ENCODE measurements at places on chromosomes 1 and 21.

- DNase-seq: no peak
These were observed 108.2 kb downstream of the DIRAS3 start for GRCh38 chr1:67942274-67942673.

DNA sequence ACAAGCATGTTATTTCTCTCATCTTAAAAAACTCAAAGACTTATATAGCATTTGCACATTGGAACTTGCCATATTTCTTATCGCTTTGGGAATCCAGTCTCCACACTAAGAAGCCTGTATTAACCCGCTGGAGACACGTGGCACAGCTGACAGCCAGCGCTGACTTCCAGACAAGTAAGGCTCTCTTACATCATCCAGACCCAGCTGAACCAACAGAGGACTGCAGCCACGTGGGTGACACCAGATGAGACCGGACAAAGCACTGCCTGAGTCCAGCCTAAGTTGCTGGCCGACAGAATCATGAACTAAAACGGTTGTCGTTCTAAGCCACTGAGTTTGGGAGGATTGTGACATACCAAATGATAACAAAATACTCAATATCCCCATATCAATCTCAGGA is 6.3 kb upstream of the CD247 start:
- DNase-seq: no peak

DNA sequence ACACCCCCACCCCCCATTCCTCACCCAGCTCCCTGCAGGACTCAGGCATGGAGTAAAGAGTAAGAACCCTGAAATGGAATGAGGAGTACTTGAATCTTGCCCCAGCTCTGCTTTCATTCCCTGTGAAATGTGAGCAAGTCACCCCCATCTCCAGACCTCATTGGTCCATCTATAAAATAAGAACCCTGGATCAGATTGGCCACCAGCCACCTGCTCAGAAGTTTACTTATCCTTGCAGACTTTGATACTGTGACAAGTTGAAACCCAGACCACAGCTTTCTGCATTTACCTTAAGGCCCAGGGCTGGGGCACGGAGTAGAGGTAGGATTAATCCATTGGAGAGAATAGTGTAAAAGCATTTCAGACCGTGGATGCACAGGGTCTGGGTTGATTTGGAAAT is 2.2 kb downstream of the KISS1 start:
- DNase-seq: no peak

GRCh38 chr1:26189751-26190275 is 589 bp upstream of the CATSPER4 start:
- DNase-seq: no peak

- DNase-seq: no peak
These were observed 108.0 kb upstream of the KCTD3 start for GRCh38 chr1:215459136-215459535.

- peak; percentile 91 for DNase-seq
These were observed 20.9 kb upstream of the VPS13D start for GRCh38 chr1:12208764-12209494.

DNA sequence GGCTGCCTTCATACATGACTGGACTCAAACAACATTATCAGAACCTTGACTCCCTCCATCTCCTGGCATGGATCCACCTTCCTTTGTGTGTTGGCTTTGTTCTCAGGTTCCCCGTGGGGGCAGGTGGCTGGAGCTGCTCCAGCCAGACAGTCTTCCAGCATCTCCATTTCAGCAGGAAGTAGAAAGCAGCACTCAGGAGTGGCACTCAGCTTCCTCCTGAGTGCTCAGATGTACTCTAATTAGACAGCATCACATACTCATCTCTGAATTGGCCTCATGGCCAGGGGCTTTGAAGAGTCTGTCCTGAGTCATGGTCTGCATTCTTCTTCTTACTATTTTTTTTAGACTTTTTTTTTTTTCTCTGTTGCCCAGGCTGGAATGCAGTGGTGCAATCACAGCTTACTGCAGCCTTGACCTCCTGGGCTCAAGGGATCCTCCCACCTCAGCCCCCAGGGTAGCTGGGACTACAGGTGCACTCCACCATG is 27.9 kb downstream of the OVAAL start:
- peak; percentile 39 for DNase-seq

DNA sequence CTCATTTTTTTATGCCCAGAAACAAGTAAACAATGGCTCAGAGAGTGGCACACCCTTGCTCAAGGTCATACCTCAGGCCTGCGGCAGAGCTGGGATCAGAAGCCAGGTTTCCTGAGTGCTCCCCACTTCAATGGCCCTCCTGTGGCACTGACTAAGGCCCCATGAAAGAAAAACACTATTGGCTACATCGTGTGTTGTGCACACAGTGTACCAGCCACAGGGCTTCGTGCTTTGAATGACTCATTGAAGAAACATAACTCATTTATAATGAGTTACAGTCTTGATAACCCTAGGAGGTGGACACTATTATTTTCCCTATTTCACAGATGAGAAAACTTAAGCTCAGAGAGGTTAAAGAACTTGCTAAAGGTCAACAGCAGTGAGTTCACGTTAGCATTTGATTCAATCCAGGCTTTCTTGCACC is 91.2 kb downstream of the TRABD2B start:
- no peak for DNase-seq

- DNase-seq: no peak
These were observed 20.4 kb upstream of the LAMC1 start for GRCh38 chr1:183002797-183003196.

DNA sequence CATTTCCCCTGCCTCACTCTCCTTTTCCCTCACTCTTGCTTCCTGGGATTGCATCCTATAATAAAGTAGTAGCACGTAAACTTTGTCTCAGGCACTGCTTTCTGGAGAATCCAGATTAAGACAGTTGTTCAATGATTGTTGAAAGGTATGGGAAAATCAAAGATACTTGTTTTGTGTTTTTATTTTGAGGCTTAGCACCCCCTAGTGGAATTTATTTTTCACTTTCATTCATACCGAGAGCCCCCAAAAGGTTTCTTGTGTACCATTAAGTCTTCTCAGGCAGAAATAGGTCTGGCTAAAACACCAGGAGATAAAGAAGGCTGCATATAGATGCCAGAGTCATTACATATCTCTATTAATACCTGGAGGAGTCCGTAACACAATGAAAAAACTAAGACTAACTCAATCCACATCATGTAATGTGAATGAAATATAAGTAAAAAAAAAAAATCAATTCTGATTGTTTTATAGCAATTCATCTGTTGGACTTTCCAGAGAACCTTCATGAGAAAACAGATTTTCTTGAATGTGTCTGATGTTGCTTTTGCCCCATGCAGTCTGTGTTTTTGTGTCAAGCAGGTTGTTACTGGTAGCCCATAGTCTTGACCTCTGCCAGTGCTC is 103.5 kb downstream of the RPE65 start:
- DNase-seq: no peak

DNA sequence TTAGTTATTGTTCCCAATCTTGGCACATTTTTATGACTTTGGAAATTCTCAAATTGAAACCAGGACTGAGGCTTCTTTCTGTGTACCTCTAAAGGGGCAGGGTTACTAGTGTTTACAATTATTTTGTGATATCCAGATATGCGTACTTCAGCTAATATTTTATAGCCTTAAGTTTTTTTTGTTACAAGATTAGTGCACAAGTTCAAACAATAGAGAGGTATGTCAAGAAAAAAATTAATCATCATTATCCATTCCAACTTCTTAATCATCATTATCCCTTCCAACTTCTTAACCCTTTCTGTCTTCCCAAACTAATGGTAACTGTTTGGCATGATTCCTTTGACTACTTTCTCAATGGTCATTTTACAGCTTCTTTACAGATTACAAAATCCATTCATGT is 272.9 kb upstream of the C1orf105 start:
- no peak for DNase-seq

DNA sequence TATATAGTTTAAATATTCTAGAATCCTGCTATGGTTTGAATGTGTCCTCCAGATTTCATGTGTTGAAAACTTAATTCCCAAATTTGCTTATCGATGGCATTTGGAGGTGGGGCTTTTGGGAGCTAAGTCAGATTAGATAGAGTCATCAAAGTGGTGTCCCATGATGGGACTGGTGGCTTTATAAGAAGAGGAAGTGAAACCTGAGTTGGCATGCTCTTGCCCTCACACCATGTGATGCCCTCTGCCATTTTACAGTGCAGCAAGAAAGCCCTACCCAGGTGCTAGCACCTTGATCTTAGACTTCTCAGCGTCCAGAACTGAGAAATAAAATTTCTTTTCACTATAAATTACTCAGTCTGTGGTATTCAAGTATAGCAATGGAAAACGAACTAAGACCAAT is 111.3 kb downstream of the TGFB2 start:
- no peak for DNase-seq

DNA sequence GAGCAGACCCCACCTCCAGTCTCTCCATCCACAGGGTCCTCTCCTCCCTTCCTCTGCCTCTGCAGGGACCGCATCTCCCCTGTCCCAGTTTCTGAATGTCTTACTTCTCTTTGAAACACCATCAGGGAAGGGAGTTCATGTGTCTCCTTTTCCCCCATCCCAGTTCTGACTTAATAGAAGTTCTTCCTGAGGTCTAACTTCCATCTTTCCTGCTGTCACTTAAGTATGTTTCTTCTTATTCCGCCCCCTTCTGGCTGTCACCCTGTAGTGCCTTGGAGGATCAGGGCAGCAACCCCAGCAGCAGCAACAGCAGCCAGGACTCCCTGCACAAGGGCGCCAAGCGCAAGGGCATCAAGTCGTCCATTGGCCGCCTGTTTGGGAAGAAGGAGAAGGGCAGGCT is 29.3 kb downstream of the MYOG start:
- no peak for DNase-seq

- DNase-seq: no peak
These were observed 1131.4 kb downstream of the PLA2G4A start for GRCh38 chr1:187960125-187960638.

GRCh38 chr1:165395478-165395877 is 39.0 kb upstream of the LMX1A start:
- no peak for DNase-seq

DNA sequence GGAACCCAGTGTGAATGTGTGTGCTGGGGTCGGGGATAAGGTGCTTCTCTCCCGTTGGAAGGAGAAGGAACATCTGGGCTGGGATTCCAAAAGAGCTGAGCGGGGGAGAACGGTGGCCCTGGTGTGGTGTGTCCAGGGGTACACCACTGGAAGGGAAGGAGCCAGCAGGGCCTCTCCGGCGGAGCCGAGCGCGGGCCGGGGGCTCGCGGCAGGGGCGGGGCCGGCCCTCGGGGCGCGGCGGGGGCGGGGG is 231 bp upstream of the RPS6KA1 start:
- DNase-seq: no peak

GRCh38 chr1:242405947-242406346 is 118.5 kb downstream of the PLD5 start:
- DNase-seq: no peak

- no peak for DNase-seq
These were observed 9.3 kb upstream of the DHRS3 start for GRCh38 chr1:12627296-12627695.

DNA sequence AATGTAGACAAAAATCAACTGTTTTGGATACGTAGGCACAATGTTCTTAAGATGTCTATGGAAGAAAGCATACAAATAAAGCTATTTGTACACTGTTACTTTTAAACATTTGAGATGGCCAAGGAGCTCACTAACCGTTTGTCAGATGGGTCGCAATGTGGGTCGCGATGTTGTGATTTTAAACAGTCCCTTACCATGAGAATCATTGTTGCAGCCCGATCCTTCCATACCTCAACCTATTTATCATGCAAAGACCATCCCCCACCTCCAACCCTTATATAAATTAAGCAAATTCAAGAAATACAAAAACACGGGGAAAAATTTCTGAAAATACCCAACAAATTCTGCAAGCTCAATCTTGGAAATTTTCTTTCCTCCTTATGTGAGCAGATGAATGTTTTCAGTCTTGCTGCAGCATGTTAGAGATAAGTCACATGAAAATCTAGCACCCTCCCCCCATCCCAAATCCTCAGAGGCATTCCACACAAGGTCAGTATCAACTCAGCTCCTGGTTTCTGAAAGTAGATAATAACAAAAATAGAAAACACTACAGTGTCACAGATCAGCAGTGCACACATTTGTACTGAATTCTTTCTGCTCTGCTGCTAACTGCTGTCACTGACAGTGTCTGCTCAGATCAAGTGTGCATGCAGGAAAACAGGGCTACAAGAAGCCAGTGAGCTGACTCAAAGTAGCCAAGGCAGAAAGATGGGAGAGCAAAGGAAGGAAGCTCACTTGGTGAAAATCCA is 92.9 kb upstream of the TTC39A start:
- DNase-seq: no peak

DNA sequence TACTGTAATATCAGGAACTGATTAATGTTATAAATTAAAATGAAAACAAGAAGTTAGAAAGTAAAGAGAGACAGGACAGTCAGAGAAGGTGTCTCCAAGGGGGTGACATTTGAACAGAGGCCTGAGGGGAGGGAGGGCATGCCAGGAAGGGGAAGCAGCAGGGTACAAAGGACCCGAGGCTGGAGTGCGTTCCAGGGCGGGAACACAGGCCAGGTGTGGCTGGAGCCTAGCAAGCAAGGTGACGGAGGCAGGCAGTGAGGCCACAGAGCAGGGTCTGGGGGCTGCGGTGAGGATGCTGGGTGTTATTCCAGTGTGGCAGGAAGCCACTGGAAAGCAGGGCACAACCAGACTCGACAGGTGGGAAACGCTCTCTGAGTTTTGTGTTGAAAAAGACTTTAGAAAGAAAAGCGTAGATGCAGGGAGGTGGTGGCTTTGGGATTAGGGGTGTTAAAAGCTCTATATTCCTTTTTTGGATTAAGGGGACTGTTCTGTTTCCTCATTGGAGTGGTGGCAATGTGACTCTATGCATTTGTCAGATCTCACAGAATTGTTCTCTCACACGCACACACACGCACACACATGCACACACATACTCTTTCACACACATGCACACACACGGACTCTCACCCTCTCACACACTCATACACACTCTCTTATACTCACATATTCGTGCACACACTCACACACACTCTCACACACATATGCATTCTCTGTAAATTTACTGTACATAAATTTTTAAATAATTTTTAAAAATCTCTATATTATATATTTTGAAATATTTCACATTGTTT is 124.5 kb downstream of the GLIS1 start:
- no peak for DNase-seq

DNA sequence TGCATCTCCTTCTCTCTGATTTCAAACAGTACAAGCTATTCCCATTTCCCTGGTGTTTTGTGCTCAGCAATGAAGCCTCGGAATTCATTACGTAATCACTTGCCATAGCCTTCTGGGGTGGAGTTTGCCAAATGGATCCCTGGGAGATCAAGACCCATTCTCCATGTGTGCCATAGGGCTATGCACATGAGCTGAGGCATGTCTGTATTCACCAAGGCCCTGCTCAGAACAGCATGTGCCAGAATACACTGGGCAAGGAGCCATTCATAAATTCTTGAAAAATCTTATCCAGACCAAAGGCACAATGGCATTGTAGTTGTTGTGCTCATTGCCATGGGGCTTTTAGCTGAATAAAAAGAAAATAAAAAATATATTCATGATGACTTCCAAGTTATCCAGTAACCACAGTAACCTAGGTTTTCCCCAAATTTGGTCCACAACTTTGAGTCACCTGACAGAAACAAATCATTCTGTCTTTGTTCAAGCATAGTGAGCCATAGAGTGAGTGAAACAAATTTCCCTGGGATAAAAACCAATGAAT is 53.0 kb downstream of the CRB1 start:
- DNase-seq: no peak

GRCh38 chr21:37916310-37917051 is at the start of gene KCNJ6:
Gene KCNJ6 (minus strand): TSS chr21:37916457. CDS start chr21:37840682, 75,775 bp downstream.
- DNase-seq: peak; percentile 17

Data from activated CD4-positive, alpha-beta memory T cell treated with anti-CD3 and anti-CD28 coated beads for 36 hours (primary cell).